ENCODE measurements at places on chromosomes 1 and 21.
A peak's percentile ranks its signal among the peaks of the same experiment; 100 is the strongest.

DNA sequence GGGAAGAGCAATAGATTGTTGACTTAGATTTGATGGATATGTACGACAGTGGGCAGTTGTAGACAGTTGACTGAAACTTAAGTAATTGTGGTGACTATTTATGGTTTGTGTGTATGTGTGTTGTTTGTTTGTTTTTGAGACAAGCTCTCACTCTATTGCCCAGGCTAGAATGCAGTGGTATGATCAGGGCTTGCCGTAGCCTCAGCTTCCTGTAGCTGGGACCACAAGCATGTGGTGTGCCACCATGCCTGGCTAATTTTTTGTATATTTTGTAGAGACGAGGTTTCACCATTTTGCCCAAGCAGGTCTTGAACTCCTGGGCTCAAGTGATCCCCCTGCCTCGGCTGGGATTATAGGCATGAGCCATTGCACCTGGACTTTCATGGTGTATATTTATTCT is 9.8 kb downstream of the SDHC start:
- no peak for DNase-seq

DNA sequence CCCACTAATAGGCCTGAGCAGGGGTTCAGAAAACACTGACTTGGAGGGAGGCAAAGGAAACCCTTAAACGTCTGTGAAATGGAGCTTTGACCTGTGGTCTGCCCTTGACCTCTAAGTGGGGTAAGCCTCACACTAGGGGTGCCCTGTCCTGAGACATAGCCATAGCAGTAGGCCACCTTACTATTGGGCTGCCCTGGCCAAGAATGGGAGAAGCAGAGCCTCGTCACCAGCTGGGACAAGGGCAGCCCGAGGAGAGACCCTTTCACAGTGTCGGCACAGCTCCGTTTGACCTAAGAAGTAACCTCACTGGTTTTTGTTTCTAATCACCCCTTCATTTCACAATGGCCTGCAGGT is 26.4 kb upstream of the IFNAR2 start:
- no peak for DNase-seq

DNA sequence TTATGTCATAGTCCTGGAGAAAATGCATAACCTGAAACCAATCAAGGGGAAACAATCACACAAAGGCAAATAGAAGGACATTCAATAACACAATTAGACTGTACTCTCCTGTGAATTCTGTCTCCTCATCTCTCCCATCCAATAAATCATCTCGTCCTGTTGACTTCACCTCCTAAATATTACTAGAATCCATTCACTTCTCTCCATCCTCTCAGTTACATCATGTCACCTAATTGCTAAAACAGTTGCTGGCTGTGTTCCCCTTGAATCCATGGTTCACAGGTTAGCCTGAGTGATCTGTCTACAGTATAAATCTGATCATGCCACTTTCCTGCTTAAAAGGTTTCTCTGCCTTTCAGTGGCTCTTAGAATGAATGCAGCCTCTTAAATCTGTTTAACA is 220.2 kb downstream of the TGFB2 start:
- DNase-seq = no peak

DNA sequence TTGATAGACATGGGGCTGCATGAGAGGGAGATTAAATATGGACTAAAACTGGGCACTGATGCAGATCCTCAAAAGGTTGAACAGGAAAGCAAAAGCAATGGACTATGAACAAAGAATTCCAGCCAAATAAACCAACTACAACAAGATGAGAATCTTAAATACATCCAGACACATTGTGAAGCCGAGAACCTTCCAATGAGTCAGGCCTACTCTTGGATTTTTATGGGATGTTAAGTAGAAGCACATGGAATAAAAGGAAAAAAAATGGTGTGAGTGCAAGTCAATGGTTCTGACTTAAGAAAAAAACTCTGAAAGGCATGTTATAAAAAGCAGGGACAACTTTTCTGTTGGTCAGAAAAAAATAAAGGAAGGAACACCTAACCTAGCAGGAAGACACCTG is 227.2 kb downstream of the DPYD start:
- DNase-seq = no peak

- DNase-seq = no peak
Observed at GRCh38 chr1:37306461-37306860, 167.9 kb upstream of the ZC3H12A start.

GRCh38 chr21:15568516-15568915 is 161.3 kb upstream of the USP25 start:
- no peak for DNase-seq

DNA sequence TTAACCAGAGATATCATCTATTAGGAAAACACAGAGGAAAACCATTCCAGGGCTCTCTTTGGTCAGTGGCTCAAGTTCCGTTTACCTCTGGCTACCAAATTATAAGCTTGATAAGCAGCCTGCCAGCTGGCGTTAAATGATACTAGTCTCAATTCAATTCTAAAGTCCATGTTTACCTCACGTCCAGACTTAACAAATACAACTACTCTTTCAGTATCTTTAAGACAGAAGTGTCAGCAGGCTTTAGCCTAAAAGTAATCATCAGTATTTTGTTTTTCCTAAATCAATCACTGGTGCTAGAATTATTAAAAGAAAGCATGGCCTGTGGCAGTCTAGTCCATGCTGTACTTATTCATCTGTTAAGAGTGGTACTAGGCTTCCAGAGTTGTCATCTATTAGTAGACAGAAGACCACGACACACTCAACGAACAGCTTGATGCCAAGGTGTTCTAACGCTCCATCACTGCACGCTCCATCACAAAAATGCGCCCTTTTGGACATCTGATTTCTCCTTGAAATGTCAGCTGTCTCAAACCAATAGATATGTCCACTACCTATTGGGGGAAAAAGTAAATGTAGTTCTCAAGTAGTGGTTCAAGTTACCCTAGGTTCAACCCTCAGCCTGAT is 1.5 kb downstream of the IVNS1ABP start:
- no peak for DNase-seq

DNA sequence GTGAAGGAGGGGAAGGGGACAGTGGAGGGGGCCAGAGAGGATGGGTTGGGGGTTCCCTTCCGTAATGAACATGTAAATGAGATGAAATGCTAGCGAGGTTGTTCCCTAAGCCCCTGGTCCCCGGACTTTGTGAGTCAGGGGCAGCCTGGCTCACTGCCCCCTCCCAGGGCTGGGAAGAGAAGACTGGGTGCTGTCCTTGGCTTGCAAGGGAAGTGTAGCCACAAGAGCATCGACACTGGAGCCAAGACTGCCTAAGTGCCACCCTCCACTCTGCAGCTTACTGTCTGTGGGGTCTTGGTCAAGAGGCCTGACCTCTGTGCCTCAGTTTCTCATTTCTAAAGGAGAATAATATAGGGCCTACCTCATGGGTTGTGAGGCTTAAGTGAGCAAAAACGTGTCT is 483 bp downstream of the PEAR1 start:
- DNase-seq = no peak

- no peak for DNase-seq
Observed at GRCh38 chr1:180918519-180918918, 5.8 kb downstream of the KIAA1614 start.

DNA sequence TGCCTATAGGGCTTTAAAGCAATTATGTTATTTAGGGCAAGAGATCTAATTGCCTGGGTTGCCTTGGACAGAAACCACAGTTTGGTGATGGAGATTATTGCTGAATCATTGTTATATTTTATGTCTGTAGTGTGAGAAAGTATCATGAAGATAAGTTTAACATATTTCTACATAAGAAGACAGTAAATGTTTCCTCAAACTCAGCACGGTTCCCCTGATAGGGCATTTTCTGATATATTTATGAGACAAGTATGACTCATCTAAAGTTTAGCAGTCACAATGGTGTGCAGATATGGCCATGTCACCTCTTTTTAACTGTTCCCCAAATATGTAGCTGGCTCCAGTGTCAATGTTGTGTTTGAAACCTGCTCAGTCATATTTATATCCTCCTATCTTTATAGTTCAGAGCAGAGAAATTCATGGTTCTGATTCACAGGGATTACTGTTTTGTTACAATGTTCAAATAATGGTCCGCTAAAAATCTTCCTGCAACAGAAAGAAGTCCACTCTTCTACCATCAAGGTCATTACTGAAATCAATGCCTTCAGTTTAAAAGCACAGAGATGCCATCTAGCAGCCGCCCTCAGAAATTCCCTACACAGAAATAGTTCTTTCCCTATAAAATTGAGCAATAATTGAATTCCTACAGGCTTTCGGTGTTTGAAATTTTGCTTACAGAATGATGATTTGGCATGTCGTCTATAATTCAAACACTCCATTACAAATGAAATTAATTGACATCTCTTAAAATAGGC is 3.7 kb downstream of the OLFM3 start:
- no peak for DNase-seq

DNA sequence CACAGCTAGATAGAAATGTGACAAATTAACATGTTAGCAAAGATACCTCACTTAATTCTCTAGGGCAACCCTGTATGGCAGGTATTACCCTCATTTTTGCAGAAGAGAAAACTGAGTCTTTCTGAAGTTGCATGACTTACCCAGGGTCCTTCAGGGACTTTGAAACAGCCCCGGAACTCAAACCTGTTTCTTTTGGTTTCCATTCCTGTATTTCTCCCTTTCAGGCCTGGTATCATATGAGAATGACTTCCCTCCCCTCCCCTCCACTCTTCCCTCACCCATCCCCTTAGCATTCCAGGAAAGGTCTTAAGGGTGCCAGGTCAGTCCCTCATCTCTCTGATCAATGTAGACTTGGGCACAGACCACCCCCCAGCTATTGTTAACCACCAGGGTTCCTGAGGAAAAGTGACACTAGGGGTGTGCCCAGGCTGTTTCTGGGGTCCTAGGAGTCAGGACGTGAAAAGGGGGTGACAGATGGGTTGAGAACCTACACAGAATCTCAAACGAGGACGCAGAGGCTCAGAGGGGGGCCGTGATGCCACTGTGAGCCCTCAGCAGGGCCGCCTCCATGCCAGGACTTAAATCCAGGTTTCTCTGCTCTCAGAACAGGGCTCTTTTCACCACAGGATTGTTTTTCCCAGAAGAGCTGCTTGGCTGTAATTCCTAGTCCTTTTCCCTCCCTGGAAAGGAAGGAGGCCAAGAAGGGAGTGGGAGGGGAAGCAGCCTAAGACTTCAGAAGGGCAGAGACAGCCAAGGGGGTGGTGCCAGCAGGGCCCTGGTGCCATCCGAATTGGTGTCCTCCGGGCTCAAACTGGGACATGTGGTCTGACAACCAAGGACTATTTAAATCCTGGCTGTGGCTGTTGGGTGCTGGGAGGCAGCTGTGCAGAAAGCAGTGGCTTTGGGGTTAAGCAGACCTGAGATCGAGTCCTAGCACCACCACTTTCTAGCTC is 2.1 kb upstream of the WASF2 start:
- peak; percentile 35 for DNase-seq

DNA sequence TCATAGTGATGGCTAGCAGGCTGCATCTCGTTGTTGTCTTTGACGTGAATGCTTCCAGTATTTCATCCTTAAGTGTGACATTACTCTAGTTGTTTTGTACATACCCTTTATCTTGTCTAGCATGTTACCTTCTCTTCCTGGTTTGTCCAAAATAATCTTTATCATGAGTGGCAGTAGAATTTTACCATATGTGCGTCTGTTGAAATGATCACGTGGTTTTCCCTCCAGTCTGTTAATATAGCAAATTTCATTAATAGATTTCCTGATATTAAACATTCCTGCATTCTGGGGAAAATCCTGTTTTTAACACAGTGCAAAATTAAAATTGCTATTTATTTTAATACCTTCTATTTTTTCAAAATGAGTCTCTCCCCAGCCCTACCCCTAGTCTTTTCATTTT is 15.6 kb downstream of the ADARB1 start:
- no peak for DNase-seq

DNA sequence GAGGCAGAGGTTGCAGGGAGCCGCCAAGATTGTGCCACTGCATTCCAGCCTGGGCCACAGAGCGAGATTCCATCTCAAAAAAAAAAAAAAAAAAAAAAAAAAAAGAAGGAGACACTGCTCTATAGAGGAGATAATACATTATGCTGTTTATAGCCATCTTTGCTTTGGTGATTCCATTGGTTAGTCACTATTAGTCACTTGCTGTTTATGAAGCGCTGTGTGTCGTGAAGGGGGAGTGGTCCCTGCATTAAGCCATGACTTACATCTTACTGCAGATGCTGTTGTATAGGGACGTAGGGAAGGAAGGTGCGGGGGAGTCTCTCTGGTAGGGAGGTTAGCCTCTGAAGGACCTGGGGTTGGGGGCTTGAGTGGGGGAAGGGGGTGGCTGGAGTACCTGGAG is 48.3 kb downstream of the HUNK start:
- DNase-seq = no peak

- DNase-seq = peak; percentile 45
Observed at GRCh38 chr1:236051242-236051791, 13.6 kb downstream of the NID1 start.

GRCh38 chr1:154747380-154747739 is 122.7 kb downstream of the KCNN3 start:
- DNase-seq = no peak

DNA sequence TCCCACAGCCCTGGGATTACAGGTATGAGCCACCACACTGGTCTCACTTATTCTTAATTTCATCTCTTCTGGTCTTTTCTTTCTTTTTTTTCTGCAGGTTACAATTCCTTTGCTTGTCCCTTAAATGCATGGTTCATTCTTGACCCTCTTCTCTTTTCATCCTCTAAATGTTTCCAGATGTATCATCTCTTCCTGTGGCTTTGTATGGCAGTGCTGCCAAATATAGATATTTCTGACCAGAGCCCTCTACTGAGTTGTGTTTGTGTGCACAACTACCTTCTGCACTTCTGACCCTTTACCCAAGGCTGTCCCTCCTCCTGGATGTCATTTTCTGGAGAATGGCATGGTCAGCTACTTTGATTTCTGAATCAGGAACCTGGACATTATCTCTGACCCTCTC is 32.5 kb downstream of the OLFML3 start:
- DNase-seq = no peak

DNA sequence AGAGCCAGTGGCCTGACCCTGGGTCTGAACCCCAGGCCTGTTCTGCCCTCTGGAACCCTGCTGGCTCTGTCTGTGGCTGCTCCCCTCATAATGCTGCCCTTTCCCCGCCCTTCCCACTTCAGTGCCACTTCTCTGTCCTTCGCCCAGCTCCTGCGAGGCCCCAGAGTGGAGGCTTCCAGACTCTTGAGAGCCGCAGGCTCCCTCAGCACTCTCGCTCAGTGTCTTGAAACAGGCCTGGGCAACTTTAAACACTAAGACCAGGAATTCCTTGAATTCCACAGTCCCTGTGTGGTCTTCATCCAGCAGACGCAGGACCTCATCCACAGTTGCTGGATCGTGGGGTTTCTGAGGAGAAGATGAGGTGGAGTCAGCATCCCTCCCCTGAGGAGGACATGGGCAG is 3.5 kb downstream of the CRNN start:
- no peak for DNase-seq

- no peak for DNase-seq
Observed at GRCh38 chr1:178477841-178478240, 18.9 kb downstream of the CLEC20A start.

- peak; percentile 13 for DNase-seq
Observed at GRCh38 chr1:109466452-109467300, at the start of gene SYPL2. Gene SYPL2 (plus strand): TSS chr1:109466546. CDS start chr1:109466844, 298 bp downstream.

GRCh38 chr21:32812035-32812434 is 40.5 kb upstream of the PAXBP1 start:
- no peak for DNase-seq

DNA sequence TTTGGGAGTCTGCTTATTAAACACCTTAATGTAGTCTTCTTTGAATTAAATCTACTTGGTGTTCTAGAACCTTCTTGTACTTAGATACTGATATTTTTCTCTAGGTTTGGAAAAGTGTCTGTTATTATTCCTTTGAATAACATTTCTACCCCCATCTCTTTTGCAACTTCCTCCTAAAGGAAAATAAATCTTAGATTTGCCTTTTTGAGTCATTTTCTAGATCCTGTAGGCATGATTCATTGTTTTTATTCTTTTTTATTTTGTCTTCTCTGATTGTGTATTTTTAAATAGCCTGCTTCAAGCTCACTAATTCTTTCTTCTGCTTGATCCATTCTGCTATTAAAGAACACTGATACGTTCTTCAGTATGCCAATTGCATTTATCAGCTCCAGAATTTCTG is 155.9 kb upstream of the NEGR1 start:
- DNase-seq = no peak
